ENCODE measurements at places on chromosomes 12 and 14. TPM values are rescaled to one million over a fixed set of nuclear protein-coding genes. Genes with fewer than 3 reads are reported as not detected.
A peak's percentile ranks its signal among the peaks of the same experiment; 100 is the strongest.

- no peak for DNase-seq
These were observed 2.6 kb downstream of the DLGAP5 start for GRCh38 chr14:55188686-55189295.

GRCh38 chr12:2689393-2689792 lies 105.4 kb upstream of the FKBP4 start:
- DNase-seq, result no peak

DNA sequence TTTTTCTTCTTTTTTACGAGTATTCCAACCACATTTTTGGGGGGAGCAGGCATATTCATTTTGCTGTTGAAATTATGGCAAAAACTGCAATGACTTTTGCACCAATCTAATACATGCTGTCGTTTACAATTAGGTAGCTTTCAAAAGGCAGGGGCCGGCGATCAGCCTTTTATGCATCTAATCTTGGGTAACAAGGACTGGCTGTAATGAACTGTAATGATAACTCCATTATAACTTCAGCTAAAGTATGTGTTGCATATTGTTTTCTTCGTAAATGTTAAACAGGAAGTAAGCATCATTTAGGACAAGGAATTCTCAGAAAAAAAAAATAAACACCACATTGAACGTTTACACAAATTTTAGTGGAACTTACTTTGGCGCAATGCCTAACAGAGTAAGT lies 30.3 kb upstream of the KLRF1 start:
- DNase-seq, result no peak

Gene SLC5A8
- not detected for total RNA-seq

Gene ATP6V1D
- total RNA-seq, result 82.9 TPM

DNA sequence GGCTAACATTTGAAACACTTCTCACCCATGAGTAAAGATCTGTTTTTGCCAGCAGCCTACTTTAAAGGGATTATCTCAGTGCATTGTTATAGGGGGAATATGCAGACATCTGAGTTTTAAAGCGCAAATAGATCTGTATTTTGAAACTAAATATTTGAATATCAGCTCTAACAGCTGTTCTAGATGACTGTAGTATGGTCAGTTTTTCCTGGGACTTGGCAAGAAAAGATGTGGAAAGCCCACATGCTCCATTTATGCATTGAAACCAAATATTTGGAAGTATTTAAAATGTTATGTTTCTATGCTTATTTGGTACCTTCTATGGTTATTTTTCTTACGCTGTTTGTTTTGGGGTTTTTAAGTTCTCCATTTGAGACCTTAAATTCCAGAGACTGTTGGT lies 41.7 kb downstream of the RIC8B start:
- DNase-seq, result no peak

GRCh38 chr14:87892763-87893162 lies 100.2 kb downstream of the GALC start:
- DNase-seq, result no peak

DNA sequence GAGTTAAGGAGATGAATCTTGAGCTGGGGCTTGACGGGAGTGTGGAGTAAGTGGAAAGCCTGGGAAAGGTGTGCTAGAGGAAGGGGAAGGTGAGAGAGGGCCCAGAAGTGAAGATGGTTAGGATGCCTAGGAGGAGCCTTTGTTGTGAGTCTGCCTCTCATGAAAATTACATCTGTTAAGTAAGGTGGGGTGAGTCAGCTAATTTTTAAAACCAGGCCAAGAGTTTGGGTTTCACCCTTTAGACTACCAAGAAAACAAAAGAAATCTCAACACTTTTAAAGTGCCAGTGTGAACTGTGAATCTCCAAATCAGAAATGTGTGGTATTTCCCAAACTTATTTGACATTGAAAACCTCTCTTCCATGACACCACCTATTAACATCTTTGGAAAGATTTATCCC lies 185.2 kb downstream of the CRADD start:
- no peak for DNase-seq

DNA sequence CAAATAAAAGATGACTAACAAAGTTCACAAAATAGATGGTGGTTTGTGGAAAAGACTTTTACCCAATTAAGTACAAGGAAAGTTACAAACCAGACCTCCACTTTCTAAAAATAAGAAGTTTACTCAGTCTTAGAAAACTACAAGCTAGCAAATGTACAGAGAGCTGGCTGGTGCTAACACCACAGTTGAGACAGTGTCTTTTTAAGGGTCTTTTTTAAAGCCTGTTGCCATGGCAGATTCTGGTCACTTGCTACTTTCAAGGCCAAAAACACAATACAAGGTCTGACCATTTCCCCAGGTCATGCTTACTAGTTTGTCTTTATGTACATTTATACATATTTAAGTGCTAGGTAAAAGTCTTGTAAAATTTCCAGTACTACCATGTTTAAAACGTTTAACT lies 2.4 kb downstream of the BTG1 start:
- DNase-seq, result no peak

Gene GARIN6
- not detected for total RNA-seq

Gene SERPINA9
- not detected for total RNA-seq

DNA sequence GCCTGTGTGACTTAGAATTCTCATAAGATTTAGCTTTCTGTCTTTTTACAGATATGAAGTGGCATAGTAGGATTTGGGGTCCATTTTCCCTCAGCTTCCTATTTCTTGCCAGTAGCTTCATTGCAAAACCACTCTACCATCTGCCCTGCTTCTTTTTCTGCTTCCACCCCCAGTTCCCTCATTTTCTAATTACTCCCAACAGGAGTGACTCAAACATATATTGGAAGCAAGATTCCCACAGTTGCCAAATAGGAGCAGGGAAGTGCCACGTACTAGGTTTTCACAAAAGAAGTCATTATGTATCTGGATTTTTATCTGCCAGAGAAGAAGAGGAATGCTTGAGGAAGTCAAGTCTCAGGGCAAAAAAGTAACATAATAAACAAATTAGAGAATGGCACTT lies 64.1 kb downstream of the ANO4 start:
- no peak for DNase-seq

GRCh38 chr12:14417715-14418114 lies 52.2 kb downstream of the ATF7IP start:
- DNase-seq, result peak; percentile 70

- DNase-seq, result peak; percentile 76
These were observed 1.2 kb upstream of the AMIGO2 start for GRCh38 chr12:47080725-47081502.
